ENCODE measurements at places on chromosomes 4 and X. TPM values are rescaled to one million over a fixed set of nuclear protein-coding genes. Genes with fewer than 3 reads are reported as not detected.

UGT2A1 gene
- polyA plus RNA-seq, result 0.09 TPM

CLDN2 gene
- polyA plus RNA-seq, result 0.75 TPM

GDPD2 gene
- 0.56 TPM for polyA plus RNA-seq

GRCh38 chr4:91222014-91222413 is 1081.8 kb upstream of the GRID2 start:
- no peak for DNase-seq

- DNase-seq, result no peak
These were observed 241.4 kb upstream of the CNKSR2 start for GRCh38 chrX:21132686-21133393.

GRCh38 chr4:55475394-55476243 is 71.1 kb downstream of the CLOCK start:
- no peak for DNase-seq

- DNase-seq, result no peak
These were observed 50.7 kb upstream of the KIT start for GRCh38 chr4:54607067-54607466.

GRCh38 chr4:120809518-120809917 is 113.0 kb downstream of the PRDM5 start:
- DNase-seq, result no peak
